ENCODE measurements at places on chromosomes 2 and 18.

- no peak for DNase-seq
Measured at GRCh38 chr2:28683100-28683706, 68.4 kb upstream of the PPP1CB start.

GRCh38 chr2:205352094-205352493 is 330.2 kb upstream of the NRP2 start:
- no peak for DNase-seq

DNA sequence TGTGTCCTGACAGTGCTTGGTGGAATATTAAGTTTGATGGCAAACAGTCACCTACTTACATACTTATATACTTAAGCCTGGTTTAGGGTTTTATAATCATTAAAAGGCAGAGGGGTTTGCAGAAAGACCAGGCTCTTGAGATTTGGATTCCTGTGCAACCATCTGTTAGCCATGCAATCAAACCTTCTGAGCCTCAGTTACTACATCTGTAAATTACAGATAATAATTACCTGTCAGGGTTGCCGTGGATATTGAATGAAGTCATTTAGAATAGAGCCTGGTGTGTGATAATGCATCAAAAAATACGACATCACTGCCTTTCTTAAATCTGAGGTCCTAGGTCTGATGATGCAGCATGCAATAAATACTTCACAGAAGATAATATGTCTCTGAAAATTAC is 152.9 kb downstream of the ARHGAP28 start:
- no peak for DNase-seq

DNA sequence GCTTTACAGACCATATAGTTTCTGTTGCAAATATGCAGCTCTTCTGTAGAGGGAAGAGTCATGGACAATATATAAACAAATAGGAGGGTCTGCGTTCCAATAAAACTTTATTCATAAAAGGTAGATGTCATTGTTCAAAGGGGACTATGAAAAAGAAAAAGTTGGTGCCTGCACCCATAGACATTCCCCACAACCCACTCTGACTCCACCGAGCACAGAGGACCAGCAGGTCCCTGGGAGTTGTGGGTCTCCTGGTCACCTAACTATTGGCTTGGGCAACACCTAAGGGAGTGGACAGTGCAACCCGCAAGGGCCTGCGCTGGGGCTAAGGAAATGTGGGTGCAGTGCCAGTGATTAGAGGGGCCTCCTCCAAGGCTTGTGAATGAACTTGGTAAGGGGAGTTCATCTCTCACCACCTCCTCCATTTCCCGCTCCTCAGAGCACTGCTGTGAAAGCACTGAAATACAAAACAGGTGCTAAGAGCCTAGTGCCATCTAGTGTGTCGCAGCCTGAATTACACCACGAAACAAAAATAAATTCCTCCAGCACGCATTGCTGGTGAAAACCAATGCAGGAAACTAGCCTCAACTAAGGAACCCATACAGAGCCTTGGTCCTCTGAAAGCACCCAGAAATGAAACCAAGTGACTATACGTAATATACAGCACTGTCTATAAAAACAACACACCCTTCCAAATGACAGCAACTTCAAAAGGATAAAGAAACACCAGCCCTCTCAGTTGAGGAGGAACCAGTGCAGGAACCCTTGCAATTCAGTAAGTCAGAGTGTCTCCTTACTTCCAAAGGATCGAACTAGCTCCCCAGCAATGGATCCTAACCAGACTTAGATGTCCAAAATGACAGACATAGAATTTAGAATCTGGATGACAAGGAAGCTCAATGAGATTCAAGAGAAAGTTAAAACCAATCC is 166.6 kb downstream of the RNF144A start:
- DNase-seq: no peak

DNA sequence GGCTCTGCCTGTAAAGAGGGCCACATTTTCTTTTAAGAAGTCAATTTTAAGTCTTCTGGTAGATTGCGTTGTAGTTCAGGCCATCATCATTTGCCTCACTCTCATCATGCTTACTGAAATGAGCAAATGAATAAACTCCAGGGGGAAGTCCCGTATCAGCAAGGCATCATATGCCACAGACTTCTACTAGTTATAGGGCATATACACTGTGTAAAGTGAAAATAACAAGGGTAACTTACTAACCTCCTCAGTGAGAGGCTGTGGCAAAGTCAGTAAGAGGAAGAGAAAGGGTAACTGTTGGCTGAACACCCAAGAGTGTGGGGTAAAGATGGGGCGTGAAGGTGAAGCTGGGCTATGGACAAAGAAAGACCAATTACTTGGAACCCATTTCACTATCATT is 456.2 kb downstream of the SPAG16 start:
- DNase-seq: no peak

GRCh38 chr2:46120792-46121555 is 176.2 kb upstream of the EPAS1 start:
- DNase-seq: no peak

DNA sequence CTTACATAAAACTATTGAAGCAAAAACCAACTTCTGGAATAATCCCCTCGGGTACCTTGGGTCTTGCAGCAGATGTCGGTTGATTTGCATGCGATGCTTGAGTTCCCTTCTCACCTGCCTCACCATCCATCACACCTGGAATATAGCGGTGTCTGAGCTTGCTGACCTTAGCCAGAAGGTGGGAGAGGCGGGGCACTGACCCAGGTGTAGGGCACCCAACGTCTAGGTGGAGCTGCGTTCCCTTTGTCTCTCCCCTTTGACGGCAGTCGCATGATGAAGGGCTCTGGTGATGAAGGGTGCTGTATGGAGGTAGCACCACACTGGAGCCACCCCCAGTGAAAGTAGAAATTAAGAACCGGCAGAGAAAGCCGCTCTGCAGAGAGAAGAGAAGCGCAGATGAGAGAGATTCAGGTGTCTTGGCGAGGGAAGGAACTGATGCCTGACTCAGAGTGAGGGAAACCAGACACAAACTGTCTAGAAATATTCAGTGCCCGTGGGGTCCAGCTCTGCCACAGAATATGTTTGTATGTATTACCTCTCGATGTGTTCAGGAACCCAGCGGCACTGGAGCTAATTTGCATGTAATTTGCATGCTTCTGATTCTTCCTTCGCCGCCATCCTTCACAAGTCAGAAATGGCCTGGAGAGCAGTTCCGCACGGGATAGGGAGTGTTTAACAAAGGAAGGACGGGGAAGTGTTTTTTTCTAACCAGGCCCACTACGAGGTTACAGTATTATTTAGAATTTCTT is 19.4 kb upstream of the MBP start:
- no peak for DNase-seq

GRCh38 chr18:43484710-43485109 is 207.4 kb upstream of the SYT4 start:
- DNase-seq: no peak

- peak; percentile 49 for DNase-seq
Measured at GRCh38 chr18:9147440-9148202, 11.0 kb downstream of the ANKRD12 start.

DNA sequence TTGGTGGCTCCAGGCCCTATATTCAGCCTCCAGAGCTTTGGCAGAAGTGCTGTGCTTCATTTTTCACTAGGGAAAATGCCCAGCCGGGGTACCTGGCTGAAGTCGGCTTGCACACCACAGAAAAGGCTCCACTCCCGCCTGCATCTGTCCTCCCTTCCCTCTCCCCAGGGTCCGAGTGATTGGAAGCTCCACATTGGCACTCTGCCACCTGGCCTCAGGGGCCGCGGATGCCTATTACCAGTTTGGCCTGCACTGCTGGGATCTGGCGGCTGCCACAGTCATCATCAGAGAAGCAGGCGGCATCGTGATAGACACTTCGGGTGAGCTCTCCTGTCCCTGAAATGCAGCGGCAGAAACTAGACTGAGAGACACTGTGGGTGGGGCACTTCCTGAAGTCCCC is 47.4 kb downstream of the IMPA2 start:
- DNase-seq: no peak

DNA sequence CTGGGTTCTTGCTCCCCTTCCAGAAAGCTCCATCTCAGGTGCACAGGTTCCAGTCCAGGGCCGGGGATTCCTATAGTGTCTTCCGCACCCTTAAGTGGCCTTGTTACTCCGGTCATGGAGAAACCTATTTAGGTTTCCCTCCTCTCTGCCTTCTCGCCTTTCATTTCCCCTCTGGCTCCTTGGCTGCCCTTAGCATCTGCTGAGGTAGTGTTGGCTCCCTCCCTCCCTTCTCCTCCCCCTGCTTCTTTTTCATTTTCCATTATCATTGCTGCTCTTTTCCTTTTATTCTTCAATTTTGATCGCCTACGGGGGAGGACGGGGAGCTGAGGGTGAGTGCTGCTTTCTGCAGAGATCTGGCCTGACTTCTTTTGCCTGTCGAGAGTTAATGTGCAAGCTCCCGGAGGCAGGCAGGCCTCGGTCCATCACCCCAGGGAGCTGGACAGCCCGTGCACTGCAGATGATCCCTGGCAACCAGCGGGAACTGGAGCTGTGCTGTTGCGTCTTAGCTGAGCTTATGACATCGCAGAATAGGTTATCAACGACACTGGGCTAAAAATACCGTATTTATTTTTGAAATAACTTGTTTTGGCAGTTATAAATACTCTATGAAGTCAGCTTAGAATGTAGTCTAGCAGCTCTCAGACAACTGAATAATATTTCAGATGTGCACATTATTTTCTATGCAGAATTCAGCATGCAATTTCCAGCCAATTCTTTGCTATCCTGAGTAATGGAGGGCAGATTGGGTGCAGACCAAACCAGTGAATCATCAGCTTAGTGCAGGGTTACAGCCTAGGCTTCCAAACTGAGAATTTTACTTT is 141.9 kb downstream of the SLC4A3 start:
- DNase-seq: no peak

DNA sequence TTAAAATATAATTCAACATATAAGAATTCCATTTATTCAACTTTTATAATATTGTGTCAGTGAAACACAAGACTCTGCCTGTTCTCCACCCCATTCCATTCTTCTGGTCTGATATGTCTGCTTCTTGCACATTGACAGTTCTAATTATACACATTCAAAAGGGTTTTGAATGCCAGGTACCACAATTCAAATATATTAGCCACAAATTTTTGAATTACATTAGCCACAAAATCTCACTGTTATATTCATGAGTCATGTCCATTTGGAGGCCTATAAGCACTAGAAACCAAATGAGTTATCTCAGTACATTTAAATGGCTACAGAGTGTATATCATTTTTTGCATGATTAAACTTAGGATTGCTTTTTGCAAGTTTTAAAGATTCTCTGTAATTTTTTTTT is 72.1 kb downstream of the CCDC150 start:
- no peak for DNase-seq

GRCh38 chr2:99878581-99879350 is 263.6 kb downstream of the AFF3 start:
- no peak for DNase-seq

DNA sequence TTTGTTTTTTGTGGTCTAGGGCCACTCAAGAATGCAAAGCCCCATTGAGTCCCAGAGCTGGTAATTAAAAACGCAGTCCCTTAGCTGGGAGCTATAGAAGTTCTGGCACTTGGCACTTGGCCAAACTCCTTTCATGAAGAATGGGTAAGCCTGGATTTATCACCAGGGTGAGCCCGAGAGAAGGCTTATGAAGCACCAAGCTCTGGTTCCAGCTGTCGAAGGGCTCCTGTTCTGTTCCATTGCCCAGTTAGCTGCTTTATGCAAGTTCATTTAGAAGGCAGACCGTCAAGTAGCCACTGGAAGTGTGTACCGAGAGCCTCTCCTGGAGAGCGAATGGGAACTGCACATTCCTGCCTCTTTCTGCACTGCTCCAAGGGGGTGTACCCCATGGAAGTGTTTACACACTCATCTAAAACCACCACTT is 14.2 kb downstream of the ECEL1 start:
- DNase-seq: no peak

DNA sequence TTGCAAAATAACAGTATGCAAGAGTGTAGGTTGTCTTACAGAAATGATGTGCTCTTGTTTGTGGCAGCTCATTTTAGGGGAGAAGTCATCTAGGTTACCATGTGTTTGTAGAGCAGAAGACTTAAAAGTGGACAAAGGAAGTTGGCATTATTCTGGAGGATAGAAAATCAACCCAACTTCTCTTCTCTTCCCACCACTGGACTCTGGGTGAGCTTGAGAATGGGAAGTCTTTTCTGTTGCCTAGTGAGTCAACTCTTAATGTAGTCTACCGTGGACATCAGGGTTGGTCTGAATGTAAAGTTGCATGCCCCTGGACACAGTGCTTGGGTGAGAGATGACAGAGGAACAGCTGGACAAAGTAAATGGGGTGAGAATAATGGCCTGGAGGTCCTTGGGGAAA is 98.3 kb downstream of the FMNL2 start:
- no peak for DNase-seq

GRCh38 chr2:38076710-38077430 is 919 bp upstream of the CYP1B1 start:
- peak; percentile 99 for DNase-seq

DNA sequence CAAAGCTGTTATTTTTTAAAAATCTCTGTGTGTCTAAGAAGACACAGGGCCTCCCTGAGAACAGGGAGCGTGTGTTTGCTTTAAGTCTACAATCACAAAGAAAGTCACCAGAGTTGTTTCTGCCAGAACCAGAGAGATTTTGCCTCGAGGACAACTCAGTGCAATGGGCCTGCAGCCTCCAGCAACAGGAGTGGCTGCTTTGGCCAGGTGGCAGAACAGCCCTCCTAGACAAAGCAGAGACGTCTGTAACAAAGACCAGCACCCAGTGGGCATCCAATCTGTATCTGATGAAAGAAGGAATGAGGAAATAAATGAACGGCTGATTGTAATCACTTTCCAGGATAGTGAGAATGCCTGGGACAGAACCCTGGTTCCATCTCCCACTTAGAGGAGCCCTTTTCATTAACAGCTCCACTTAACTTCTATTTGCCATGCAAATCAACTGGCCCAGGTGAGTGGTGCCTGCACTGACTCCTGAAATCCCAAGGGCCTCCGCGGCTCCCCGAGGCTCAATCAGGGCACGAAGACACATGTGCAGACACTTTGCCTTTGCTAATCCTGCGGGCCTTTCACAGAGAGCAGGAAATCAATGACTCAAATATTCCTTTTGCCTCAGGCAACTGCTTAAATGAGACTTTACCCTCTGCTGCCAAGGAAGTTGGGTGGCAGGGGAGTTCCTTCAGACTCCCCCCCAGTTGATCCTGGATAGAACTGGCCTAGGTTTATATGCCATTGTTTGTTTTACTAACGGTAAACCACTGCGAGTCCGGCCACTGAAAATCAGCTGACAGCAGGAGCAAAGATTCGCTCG is 146.5 kb downstream of the CABLES1 start:
- peak; percentile 36 for DNase-seq

DNA sequence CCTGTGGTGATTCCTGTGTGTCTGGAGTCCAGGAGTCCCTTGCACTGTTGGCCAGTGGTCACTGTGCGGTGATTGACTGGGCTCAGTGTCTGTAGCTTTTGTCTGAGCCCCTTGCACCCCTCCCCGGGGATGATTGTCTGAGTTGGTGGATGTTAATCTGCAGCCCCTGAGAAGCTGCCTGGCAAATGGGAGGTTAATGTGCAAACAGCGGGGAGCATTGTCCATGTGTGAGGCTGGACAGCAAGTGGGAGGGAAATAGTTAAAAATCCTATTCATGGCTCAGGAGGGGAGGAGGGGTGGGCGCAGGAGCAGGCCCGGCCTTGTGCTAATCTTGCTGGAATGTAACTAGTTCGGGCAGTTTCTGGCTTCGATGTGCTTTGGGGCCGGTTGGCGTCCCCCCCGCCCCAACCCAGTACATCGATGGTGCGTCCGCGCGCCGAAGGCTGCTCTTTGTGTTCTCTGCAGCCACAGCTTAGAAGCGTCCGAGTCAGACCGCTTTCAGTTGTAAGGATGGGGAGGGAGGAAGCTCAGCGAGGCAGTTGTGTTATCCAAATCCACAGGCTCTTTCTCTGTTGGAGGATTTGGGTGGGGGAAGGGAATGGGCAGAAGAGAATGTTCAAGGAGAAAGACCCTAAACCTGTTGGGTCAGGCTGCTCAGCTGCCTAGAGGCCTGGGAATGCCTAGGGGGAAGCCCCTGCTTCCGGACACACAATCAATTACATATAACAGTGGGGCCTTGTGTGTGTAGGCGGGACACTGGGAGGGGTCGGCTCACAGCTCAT is 71.8 kb downstream of the TGOLN2 start:
- no peak for DNase-seq
